ENCODE measurements at places on chromosomes 2 and 18.

GRCh38 chr2:31028417-31028816, 109.8 kb downstream of the GALNT14 start:
- DNase-seq = no peak

DNA sequence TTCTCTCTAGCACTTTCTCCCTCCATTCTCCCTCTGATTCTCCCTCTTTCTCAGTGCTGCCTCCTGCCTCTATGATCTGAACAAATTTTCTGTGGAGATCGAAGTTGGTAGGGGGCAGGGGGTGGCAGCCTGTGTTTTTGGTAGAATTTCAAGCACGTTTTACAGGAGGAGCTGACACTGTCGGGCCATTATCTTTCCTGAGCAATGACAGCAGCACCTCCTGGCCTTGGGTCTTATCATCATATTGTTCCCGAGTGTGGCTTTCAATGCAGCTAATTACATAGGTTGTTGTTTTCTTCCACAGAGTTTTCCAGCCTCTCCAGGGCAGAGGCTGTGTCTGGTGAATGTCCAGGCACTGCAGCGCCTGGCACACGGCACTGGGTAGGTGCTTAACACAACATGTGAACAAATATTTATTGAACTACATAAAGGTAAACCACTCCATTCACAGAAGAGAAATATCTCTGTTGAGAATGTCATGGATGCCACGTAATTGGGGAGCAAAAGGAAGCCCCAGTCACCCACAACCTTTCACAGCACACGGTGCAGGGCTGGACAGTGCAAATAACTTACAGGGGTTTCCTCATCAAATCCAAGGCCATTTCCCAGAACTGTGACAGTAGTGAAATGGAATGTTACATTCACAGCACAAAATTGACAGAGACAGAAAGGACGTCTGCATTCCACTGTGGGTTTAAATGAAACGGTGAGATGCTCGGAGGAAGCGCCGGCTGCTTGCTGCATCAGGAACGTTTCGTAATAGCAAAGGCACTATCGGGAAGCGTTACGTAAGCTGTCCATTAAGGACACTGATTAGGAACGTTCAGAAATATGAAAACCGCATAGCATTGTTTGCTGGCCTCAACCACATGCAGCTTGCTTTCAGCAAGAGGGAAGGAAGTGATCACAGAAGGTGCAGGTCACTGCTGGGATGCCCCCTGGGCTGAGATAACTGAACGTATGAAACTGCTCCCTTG, 6.5 kb upstream of the KCNG2 start:
- DNase-seq = peak; percentile 83

GRCh38 chr18:56861244-56861643, 210.1 kb downstream of the WDR7 start:
- no peak for DNase-seq

- no peak for DNase-seq
These were observed 312.4 kb upstream of the SOX11 start for GRCh38 chr2:5379811-5380210.

DNA sequence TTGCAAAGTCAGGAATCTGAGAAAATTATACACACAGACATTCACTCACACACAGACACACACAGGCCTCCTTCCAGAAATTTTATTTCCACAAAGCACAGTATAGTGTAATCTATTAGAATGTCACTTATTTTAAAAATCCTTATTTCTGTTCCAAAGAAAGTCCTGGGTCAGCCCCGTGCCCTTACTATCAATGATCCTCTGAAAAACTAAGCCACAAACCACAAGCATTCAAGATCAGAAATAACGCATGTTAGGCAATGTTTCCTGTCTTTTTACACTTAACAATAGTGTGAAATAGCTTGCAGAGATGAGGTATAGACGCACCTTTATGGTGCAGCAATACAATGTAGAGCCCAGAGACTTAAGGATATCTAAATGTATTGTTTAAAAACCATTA, 25.8 kb downstream of the TBC1D8 start:
- peak; percentile 36 for DNase-seq

GRCh38 chr2:42961961-42962360, 169.6 kb upstream of the HAAO start:
- DNase-seq = no peak

DNA sequence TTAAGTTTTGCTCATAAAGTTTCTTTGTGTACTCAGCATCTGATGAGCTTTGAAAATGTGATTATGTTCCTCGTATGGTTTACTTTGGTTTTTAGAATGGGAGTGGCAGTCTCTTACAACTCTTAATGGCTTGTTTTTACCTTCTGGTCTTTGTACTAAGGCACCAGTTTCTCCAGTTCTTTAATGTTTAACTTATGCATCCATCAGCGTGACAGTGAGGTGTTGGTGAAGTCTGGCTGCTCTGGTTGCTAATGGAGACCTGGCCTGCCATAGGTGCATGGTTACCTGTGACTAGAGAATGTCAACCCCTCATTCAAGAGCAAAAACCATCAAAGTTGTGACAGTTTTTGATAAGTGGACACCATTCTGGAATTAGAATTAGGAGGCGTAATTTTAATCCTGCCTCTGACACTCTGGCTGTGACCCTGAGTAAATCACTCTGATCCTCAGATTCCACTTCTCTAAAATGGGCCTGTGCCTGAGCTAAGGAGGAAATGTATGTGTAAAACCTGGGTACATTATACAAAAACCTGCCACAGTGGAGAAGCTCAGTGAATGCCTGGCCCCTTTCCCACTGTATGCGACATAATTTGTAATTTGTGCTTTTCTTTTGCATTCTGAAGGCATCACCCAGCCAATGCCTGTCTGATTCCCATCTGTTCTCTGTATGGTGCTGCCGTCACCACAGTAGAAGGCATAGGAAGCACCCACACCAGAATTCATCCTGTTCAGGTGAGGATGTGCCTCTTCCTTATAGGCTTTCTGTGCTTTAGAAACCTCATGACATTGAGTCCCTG, 11.2 kb downstream of the AOX1 start:
- DNase-seq = no peak

GRCh38 chr2:16397681-16398475, 267.8 kb downstream of the CYRIA start:
- DNase-seq = no peak

DNA sequence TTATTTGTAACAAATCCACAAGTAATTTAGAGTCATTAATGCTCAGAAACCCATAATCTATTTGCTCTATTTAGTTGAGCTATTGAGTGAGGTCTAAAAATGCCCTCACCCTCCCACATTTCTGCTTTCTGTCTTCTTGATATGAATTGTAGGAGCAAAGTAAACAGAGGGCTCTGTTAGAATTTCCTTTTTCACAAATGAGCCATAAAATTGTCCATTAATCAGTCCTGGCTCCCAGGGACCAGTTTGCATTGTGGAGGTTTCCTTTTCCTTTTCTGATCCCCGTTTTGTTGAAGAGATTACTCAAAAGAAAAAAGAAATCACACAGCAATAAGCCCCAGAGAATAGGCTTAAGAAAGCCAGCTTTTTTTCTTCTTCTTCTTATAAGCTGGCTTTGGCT, 476.7 kb downstream of the EPHA4 start:
- DNase-seq = no peak

- no peak for DNase-seq
These were observed 323.9 kb upstream of the NRP2 start for GRCh38 chr2:205358351-205358815.

- no peak for DNase-seq
These were observed 1632.5 kb downstream of the LRP1B start for GRCh38 chr2:140498360-140498759.

DNA sequence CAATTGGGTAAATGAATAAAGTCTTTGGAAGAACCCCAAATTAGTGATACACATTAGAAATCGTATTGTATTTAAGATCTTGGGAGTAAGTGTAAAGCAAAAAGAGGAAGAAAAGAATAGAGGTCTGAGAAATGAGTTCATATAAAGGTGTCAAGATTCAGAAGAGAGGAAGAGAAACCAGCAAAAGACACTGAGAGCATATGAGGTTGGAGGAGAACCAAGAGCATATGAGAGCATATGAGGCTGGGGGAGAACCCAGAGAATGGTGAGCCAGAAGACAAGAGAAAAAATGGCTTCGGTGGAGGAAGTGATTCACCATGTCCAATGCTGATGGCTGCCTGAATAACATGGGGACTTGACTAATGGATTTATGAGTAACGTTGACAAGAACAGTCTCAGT, 620.1 kb upstream of the GCFC2 start:
- no peak for DNase-seq

DNA sequence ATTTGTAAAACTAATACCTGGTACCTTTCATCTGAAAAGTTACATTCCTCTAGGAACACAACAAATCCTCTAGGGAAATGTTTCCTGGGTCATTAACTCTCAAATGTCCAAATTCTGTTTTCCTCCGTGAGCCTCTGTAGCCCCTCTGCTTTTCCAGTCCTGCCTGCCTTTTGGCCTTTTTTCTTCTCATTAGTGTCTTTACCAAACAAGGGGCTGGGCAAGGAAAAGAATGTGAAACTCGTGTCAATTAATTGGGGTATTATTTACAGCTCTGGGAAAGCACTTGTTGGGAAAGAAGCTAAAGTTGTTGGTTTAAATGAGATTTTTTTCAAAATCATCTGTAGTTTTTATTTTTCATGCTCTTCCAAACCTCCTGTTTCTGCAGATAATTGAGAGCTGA, 198.1 kb upstream of the NRP2 start:
- no peak for DNase-seq

DNA sequence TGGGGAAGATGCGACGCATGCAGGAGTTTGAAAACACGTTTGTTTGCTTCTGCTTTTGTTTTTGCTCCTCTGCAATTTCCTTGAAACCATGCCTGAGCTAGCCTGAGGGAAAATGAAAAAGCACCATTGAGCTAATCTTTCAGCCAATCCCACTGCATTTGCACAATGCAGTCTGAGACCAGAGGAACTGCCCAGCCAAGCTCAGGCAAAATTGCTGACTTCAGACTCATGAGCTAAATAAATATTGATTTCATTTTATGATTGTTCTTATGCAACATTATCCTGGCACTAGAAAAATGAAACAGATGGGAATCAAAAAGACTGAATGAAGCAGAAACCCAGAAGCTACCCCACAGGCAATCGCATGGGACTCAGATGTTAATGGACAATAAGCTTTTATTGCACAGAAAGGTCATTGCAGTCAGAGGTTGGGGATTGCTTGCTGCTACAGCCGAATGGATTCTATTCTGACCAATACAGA, 37.0 kb downstream of the TPRKB start:
- DNase-seq = no peak

- no peak for DNase-seq
These were observed 38.1 kb downstream of the PTCD3 start for GRCh38 chr2:86143926-86144685.

GRCh38 chr18:3481696-3482210, 31.8 kb downstream of the TGIF1 start:
- DNase-seq = peak; percentile 47

DNA sequence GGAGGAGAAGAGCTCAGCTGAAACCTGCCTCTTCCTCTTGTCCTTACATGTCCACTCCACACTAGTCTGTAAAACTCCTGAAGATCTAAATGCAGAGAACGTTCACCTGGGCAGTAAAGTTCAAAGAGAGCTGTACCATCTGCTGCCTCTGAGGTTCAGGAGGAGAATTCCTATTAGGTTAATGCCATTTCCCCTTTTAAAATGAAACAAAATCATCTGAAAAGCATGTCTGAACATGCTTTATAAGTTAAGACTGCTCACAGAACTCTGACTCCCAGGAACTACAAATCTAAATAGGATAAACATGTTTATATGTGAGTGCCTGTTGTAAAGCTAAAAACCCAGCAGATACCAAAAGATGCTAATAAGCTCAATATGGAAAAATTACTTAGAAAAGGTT, 164.4 kb downstream of the AFF3 start:
- no peak for DNase-seq

DNA sequence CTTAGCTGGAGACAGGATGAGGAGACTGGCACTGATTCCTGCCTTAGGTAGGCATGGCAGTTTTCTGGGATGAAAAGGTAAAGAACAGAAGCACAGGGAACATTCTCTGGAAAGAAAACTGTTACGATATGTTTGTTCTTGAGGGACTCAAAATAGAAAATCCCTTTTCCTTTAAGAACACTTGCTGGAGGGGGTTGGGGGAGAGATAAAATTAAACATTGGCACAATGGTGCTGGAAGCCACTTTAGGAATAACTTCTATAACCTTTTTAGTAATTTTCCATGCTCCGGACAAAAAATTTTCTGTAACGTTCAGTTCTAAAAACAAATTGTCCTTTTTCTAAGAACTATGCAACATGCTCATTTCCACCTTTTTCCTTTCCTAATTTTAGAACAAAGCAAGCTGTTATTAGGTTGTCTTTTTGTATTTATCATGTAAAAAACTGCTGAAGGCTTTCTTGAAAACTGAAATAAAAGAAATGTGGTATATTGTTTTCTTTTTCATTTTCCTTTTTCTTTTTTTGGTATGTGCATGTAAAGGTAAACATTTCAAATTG, 343.8 kb downstream of the EPHA4 start:
- no peak for DNase-seq

DNA sequence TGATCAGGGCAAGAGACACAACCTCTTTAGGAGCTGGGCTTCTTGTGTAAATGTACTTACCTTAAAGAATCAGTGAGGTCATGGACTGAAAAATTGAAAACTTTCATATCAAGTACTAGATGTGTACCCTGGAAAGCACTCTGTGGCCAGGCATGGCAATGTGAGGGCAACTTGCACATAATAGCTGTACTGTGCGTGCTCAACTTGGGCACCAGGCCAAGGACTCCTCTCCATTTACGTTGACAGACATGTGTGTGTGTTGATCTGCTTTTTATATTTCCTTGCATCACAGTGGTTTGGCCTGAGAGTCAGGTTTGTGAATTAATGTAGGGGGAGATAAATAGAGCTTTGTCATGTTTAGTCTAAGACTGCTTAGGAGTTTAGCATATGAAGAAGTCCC, 669.5 kb upstream of the REG3G start:
- DNase-seq = no peak

- no peak for DNase-seq
These were observed 708 bp upstream of the MALT1 start for GRCh38 chr18:58670404-58671110.

GRCh38 chr2:12717191-12718014, 667 bp downstream of the TRIB2 start:
- DNase-seq = peak; percentile 42

GRCh38 chr2:79876430-79876829, 363.6 kb downstream of the CTNNA2 start:
- DNase-seq = no peak

DNA sequence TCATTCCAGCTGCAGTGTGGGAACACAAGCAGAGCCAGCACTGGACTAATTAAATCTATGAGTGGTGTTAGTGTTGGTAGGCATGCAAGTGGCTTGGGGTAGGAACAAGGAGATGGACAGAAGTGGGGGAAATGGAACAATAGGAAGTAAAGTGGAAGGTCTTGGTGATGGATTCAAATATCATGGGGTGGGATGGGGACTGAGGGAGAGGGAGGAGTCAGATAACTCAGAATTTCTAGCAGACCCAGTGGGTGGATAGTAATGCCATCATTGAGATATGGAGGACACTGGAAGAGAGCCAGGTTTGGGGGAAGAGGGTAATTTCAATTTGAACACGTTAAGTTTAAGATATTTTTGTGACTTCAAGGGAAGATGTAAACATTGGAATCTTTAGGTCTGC, 2.9 kb upstream of the LNPK start:
- DNase-seq = no peak

DNA sequence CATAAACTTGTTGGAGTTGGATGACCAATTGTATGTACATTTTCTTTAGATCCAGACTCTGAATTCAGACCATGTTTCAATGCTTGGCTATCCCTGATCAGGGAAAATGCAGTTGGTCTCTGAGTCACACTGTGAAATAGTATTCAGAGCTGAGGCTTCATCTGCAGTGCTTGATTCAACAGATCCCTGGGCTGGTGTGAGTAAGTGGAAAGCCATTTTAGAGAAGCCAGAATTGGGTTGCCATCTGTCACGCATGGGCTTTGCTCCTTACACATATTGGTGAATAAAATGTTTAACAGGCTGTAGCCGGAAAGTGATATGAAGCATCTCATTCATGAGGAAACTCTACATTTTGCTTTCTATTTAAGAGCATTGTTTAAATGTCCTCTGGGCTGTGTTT, 50.0 kb upstream of the ACYP2 start:
- peak; percentile 95 for DNase-seq

All from AG08395 (cell line).